ENCODE measurements at places on chromosomes 16 and 17. TPM values are rescaled to one million over a fixed set of nuclear protein-coding genes. Genes with fewer than 3 reads are reported as not detected.

Gene AP2B1
- total RNA-seq = 32.6 TPM

Gene KRT33B
- not detected for total RNA-seq

DNA sequence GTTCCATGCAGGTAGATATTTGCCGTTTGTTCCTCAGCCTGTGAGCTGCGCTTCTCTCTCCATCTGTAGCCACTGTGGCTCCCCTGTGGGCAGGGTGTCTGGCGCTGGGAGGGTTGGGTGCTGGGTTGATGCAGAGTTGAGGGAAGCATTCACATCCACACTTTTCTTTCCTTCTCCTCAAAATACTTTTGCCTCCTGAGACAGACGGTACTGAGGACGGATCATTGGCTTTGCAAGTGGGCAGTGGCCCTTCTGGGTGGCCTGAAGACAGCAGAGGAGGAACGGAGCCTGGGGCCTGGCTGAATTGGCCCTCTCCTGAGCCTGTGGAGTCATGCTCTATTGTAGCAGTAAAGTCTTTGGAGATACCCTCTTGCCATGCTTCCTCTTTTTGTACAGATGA, 43.0 kb downstream of the NKD1 start:
- no peak for DNase-seq

GRCh38 chr16:57258226-57258909, 13.3 kb downstream of the ARL2BP start:
- DNase-seq = peak; percentile 12

- DNase-seq = no peak
These were observed 86.4 kb downstream of the FOXL1 start for GRCh38 chr16:86664522-86665318.

GRCh38 chr17:17819561-17819995, 17.2 kb downstream of the SREBF1 start:
- DNase-seq = peak; percentile 81

Measured in pancreas (tissue), 10 donors.